Activated CD4-positive, CD25-positive, alpha-beta regulatory T cell treated with anti-CD3 and anti-CD28 coated beads, Interleukin-2, amount 50 U/mL, for 16 hours (primary cell): ENCODE measurements at places on chromosomes 2 and 18.

DNA sequence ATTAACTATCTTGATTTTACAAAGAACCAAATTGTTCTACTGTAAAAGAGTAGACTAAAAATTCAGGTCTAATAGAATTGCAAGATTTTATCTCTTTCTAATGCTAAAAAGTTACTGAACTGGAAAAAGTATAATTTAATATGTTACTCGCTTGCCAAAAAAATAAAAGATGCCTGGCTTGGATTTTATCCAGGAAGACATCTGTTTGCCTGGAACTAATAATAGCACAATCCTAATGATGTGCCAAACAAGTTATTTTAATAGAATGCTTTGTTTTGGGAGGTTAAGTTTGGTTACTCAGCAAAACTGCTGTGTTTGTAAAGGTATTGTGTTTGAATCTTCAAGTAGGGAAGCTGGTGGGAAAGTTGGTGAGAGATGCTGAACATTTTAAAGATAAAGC is 19.4 kb upstream of the ZSWIM2 start:
- DNase-seq: no peak

GRCh38 chr2:88036182-88036581 is 19.4 kb downstream of the KRCC1 start:
- DNase-seq: no peak

GRCh38 chr2:68865108-68865507 is 6.1 kb downstream of the BMP10 start:
- DNase-seq: no peak

DNA sequence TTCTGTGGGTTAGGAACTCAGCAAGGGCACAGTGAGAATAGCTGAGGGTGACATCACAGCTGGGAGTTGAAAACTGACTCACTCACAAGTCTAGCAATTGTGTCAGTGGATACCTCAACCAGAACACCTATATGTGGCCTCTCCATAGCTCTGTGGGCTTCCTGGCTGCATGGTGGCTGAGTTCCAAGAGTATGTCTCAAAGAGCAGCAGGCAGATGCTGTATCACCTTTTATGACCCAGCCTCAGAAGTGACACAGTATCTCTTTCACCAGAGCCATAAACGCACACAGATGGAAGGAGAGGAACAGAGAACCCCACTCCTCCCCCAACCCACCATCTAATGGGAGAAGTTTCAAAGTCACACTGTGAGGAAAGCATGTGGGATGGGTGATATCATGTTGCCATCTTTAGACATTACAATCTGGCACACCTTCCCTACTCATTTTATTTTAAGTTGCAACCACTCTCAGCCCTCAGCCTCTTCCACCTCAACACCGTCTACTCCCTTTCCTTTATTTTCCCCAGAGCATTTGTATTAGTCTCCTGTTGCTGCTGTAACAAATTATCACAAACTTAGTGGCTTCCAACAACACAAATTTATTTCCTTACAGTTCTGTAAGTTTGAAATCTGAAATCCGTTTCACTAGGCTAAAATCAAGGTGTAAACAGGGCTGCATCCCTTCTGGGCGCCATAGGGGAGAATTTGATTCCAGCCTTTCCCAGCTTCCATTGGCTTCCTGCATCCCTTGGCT is 134.6 kb upstream of the SPATS2L start:
- DNase-seq: no peak

- DNase-seq: no peak
Measured at GRCh38 chr18:47063096-47063495, 27.7 kb upstream of the ELOA2 start.

DNA sequence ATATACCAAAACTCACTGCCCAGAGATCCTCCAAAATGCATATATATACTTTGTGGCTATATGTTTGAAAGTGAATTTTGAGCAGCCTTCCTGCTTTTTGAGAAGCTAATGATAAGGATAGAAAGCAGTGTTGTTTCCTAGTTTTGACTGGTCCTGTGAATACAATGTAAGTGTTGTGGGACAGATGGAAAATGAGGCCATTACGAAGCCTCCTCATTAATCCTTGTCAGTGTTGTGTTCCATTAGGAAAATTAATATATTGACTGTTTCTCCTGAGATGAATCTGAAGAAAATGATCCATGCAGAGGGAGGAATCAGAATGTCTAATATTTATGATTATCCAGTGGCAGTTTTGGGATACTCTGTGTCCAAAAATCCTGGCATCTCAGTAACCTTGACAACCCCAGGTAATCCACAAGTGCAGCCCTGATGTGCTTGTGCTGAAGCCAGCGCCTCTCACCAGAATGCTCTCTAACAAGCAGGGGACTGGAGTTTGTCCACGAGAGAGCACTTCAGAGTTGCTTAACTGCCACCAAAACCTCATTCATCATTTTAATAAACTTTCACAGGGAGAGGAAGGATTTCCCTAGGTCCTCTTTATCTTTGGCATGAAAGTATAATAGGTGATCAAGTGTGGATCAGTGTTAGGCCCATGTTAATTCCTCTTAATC is 418.6 kb downstream of the CMPK2 start:
- DNase-seq: no peak

DNA sequence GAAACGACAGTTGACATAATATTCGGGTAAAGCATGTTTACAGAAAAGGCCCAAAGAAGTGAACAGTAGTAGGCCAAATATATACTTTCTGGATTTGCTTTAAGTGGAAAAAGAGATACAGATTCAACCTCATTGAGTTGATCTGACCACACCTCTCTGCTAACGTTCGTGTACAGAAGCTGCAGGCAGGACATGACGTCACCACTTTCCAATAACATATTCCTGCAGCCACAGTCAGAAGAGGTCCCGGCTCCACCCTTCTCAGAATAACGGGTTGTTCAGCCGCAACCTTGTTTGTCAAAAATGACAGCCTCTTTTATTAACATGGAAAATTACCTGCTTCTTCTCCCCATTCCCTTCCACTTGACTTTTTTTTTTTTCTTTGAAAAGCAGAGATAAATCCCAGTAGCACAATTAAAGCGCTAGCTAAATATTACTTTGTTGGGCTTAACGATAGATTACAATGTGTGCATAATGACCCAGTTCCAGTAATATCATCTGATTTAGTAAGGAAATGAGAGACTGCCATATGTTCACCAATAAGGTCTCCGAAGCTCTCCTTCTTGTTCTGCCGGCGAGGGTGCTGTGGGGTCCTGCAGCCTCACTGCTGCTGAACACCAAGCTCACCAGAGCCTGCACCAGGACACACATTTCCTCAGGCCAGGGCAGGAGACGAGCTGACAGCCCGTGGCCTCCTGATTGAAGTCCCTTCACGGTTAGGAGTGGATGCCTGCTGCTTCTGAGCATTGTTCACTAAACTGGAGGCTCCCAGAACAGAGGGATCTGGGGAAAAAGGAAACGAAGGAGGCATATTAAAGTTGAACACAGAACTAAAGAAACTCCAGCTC is 451.0 kb upstream of the SALL3 start:
- no peak for DNase-seq

- no peak for DNase-seq
Measured at GRCh38 chr2:42274863-42275262, 86.2 kb downstream of the COX7A2L start.

DNA sequence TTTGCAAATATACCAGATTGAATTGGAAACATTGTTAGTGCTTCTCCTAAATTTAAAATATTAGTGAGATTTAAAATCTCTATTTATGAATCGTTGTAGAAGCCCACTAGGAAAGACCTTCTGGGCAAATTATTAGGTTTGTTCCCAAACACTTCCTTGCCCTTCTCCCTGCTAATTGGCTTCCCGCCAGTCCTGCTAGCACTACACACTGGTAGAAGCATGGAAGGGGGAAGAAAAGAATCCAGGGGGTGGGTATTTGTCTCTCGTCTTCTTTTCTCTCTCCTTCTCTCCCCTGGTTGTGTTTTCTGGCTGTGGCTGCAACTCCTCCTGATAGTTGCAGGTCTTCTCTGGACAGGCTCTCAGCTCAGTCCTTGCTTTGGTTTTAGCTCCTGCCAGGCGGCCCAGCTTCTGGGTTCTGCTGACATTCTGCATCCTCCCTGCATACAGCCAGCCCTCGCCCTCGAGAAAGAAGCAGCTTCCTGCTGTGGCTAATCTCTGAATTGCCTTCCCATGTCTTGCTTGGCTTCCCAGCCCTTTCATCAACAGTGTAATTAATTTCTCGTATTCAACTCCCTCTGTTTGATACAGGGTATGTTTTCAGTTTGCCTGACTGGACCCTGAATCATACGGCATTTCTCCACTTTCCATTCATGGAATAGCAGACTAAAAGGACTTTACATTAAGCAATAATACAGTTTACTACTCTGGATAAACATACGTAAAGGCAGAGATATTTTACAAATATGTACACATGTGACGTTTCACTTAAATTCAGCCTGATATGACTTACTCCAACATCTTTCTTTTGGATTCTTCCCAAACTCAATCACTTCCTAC is 6.9 kb upstream of the PARD3B start:
- DNase-seq: no peak

DNA sequence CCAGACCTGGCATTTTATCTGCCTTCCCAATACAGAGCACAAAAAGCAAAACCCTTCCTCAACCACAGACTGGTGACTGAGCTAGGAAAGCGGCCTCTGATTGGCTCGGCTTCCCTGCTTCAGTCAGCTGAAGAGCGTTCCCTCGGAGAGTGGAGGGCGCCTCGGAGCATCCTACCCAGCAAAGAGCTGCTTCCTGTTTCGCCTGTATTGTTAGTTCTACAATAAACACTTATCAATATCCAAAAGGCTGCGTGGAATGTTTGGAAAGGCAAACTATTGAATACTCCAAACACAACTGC is 125.0 kb downstream of the CACNB4 start:
- no peak for DNase-seq

- DNase-seq: no peak
Measured at GRCh38 chr2:11669454-11670291, at the start of gene NTSR2. TSS of gene NTSR2 (minus strand) at chr2:11670195. CDS start at chr2:11670129, 66 bp downstream.
